ENCODE measurements at places on chromosomes 13 and 19. TPM values are rescaled to one million over a fixed set of nuclear protein-coding genes. Genes with fewer than 3 reads are reported as not detected.

The PEG3 gene
- 0.16 TPM for total RNA-seq

- H3K4me1 ChIP-seq: peaks cover 6% of the 10 kb centered on the region
- no peaks in the 10 kb centered on the region for H3K27me3 ChIP-seq
- no peak for DNase-seq
Observed at GRCh38 chr13:27274631-27275030, 4.0 kb downstream of the RASL11A start.

- peaks cover 2% of the 10 kb centered on the region for H3K27me3 ChIP-seq
- H3K4me1 ChIP-seq: peaks cover 8% of the 10 kb centered on the region
- no peak overlapping the region for H3K27ac ChIP-seq
- H3K36me3 ChIP-seq: peaks cover 3% of the 10 kb centered on the region
Observed at GRCh38 chr13:23718996-23719395, 148.8 kb downstream of the TNFRSF19 start.

DNA sequence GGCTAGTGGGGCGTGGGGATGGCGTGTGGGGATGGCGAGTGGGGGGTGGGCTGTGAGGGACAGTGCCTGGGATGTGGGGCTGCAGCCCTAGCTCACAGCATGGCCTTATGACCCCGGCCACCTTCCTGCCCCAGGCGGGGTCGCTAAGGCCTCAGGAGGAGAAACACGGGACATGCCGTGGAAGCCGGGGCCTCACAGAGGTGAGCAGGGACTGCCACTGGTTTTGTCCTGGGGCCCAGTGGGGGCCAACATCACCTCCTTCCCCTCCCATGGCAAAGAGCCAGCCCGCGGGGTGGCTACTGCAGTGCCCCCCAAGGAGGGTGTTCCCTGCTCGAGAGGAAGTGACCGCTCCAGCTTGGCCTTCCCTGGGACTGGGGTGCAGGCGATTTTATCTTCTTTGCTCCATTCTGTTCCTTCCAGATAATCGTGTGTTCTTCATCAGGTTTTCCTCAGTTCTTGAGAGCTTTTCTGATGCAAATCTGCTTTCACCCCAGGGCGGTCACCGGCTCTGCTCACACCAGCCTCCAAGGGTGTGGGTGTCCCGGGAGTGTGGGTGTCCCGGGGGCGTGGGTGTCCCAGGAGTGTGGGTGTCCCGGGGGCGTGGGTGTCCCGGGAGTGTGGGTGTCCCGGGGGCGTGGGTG is 1.2 kb downstream of the F7 start:
- H3K27me3 ChIP-seq: peaks cover 3% of the 10 kb centered on the region
- peaks cover 2% of the 10 kb centered on the region for H3K36me3 ChIP-seq
- no peak overlapping the region for H3K27ac ChIP-seq
- H3K4me3 ChIP-seq: no peak overlapping the region

DNA sequence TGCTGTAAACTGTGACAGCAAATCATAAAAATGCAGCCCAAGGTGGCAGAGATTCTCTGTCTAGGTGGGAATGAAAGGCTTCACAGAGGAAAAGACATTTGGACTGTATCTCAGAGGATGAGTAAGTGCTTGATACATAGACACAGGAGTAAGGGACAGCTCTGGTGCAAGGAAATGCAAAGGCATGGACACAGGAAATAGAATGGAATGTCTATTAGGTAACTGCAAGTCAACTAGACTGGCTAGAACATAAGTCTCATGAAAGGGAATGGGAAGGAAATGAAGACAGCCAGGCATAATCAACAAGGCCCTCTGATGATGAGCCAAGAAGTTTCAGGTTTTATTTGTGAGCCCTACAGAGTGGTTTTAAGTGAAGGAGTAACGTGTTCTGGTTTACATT is 321.7 kb downstream of the SUCLA2 start:
- no peak for DNase-seq
- H3K4me3 ChIP-seq: no peak overlapping the region
- no peak overlapping the region for H3K27ac ChIP-seq
- H3K36me3 ChIP-seq: no peaks in the 10 kb centered on the region
